ENCODE measurements at places on chromosomes 6 and 20.

- no peak for DNase-seq
These were observed 281.2 kb upstream of the JARID2 start for GRCh38 chr6:14964556-14965270.

GRCh38 chr6:23003671-23004467, 434.5 kb downstream of the HDGFL1 start:
- DNase-seq: no peak

GRCh38 chr6:135146162-135146934, 34.8 kb upstream of the MYB start:
- no peak for DNase-seq

GRCh38 chr6:90401933-90402830, 105.5 kb upstream of the BACH2 start:
- DNase-seq: no peak

DNA sequence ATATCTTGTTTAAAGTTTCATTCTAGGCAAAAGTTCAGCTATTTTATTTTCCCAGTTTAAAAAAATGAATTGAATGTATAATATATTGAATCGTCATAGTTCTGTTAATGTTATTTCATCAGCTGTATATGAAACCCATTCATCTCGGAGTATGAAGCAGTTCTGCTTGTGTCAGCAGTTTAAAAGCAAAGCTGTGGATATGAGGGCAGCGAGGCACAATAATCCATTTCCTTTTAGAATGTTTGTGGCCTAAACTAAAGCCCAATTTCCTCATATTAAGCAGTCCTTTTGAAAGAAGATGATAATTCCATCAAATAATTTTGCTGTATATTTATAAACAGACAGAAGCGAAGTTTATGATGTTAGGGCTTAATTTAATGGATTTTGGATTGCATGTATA, 300.1 kb downstream of the SAMD5 start:
- DNase-seq: no peak

DNA sequence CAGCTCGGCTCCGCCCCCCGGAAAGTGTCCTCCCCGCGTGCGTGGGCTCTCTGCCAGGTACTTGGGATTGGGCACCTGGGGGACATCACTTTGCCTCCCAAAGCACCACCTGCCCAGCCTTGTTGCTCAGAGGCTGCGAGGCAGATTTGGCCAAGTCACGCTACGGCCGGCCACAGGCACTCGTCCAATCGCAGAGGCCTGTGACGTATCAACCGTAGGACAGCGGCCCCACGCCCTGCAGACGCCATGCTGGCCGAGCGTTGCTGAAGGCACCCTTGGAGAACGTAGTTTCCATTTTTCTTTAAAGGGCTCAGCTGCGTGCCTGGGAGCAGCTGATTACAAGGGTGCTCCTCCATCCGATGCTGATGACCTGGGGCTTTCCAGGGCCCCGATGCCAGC, 3.1 kb downstream of the NTSR1 start:
- DNase-seq: no peak

GRCh38 chr6:85579581-85579980, 14.1 kb downstream of the SNX14 start:
- DNase-seq: no peak

DNA sequence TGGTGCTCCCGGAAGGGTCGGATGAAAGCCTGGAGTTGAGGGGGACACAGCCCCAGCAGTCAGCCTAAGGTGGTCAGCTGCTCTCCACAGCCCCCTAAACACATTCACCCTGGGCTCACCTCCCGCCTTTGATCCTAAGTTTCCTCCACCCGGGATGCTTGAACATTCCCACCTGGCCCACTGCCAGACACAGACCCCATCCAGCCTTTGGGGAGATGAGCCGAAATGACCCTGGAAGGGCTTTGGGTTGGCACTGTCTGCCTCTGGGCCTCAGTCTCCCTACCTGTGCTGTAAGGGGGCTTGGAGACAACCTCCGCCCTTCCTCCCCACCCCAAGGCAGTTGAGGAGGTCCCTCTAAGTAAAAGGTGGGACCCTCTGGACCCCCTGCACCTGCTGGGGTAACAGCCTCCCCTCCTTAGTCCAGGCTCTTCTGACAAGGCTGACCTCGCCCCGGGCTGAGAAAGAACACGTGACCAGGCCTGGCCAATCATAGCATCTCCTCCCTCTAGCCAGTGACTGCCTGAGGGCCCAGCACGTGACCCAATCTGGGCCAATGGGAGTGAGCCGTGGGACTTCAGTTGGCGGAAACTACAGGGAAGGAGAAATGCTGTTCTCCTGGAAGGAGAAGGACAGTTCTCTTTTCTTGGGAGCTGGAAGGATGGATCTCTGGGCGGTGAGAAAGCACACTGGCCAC, 16.9 kb upstream of the UBE2V1 start:
- no peak for DNase-seq

DNA sequence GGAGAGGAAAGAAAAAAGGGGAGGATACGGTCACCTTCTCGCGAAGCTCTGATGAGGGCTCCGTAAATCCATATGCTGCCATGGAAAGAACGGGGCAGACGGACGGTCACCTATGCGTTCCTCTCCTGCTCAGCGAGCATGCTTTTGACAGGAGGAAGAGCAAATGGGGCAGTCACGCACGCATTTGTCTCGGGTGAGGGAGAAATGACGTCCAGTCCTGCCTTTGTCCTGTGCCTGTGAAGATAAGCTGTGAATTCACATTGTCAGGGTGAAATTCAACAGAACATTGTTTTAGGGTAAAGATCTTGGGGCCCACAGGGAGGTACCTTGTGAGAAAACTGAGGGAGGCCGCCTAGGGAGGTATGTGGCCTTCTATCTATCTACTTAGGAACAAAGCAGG, 83.8 kb downstream of the IRF4 start:
- DNase-seq: no peak

GRCh38 chr6:97427648-97428047, 144.6 kb upstream of the MMS22L start:
- no peak for DNase-seq

DNA sequence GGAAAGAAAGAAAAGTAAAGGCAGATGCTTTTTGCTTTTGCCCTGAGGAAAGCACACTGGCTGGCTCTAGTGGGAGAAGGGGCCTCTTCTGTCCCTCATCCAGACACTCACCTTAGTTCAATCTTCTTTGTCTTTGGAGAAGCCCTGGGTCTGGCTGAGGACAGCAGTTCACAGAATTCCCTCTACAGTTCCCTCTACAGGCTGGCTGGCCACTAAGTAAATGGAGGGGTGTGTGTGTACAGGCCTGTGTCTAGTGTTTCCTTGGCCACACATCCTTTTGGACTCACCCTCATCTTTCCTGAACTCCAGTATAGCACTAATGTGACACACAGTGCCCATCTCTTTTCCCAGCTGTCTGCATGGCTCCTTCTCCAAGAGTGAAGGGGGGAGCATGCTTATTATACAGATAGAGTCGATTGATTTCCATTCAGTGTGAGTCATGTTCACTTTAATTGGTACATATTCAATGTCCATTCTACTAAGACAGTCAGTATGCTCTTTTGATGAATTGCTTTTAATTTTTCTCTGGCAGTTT, 26.0 kb upstream of the CLVS2 start:
- no peak for DNase-seq

GRCh38 chr6:46882645-46883044, 39.1 kb downstream of the ADGRF5 start:
- no peak for DNase-seq

DNA sequence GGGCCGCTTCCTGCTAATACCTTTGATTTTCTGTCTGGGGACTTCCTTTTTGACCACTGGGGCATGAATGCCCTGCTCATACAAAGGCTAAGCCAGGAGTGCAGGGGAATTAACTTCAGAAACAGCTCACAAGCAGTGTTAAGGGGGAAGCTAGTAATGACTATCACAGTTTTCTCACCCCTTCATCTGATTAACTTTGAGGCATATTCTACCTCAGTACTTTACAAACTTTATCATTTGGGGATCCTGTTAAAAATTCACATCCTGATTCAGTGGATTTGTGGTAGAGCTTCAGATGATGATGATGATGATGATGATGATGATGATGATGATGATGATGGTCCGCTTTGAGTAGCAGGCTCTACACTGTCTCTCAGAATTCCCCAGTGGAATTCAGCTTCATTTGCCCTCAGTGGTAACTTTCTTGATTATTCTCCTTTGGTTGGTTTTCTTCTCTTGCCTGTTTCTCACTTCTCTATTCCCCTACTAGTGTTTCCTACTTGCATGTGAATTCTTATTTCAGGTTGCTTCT, 78.4 kb upstream of the TMEM170B start:
- no peak for DNase-seq

- DNase-seq: no peak
These were observed 99.9 kb downstream of the AIG1 start for GRCh38 chr6:143160439-143161220.

- no peak for DNase-seq
These were observed 23.9 kb downstream of the SERPINB6 start for GRCh38 chr6:2947445-2947844.

GRCh38 chr20:57118107-57118769, 148.2 kb downstream of the BMP7 start:
- DNase-seq: no peak

DNA sequence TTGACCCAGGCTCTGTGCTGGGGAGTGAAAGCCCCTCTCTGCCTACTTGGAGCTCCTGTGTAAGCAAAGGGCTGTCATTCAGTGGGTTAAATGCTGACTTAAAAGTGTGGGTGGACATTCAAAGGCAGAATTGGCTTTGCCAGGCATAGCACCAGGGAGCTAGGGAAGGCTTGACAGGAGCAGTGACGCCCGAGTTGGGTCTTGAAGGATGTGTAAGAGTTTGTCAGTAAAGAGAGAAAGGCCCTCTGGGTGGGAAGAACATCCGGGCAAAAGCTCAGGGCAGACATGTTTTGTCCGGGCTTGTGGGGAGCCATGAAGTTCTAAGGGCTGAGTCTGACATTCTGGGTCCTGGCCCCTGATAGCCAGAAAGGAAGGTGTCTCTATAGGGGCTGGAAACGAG, 27.9 kb upstream of the CHMP4B start:
- no peak for DNase-seq

DNA sequence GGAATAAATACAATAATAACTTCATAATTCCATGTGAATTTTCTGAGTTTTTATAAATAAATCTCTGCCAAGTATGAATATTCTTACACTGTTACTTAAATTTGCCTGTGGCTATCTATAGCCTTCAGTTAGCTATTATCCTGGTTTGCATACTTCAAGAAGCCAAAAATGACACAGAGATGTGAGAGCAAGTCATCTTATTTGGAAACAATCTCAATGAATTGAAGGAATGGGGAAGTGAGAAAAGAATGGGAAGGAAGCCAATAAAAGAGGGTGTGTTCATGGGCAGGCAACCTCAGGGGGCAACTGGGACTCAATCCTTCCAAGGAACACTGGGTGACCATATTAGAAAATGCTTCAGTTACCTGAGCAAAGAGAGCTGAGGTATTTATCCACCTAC, 9.9 kb downstream of the HAO1 start:
- no peak for DNase-seq

DNA sequence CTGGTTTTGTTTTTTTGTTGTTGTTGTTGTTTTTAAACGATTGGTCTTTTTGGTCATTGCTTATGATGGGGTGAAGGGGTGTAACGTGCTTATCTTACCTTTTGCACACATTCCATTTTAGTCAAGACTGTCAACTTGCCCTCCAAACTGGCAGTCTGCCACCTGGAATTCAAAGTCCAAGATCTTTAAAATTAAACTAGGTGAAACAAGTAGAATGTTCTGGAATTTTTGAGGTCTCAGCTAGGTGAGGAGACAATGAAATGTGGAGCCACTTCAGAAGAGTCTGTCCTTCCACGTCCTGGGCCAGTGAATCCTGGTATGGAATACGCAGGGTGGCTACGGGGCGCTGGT, 344.6 kb downstream of the ZFAND3 start:
- no peak for DNase-seq

DNA sequence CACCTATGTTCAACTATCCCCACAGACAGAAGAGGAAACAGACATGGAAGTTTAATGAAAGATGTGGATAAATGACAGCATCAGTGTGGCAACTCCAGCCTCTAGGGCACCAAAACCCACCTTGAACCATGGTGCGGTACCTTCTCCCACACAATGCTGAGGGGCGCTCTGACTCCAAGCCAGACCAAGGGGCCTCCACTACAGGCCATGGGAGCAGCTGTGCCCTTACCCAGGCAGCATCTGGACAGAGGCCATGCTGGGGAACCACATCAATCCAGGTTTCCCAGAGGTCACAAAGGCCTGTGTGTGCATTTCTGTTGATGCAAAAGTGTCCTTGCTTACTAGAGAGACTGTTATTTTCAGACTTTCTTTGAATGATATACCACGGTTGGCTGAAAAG, 4.1 kb downstream of the PRR18 start:
- DNase-seq: no peak

GRCh38 chr6:161169035-161169434, 104.8 kb downstream of the AGPAT4 start:
- DNase-seq: no peak

DNA sequence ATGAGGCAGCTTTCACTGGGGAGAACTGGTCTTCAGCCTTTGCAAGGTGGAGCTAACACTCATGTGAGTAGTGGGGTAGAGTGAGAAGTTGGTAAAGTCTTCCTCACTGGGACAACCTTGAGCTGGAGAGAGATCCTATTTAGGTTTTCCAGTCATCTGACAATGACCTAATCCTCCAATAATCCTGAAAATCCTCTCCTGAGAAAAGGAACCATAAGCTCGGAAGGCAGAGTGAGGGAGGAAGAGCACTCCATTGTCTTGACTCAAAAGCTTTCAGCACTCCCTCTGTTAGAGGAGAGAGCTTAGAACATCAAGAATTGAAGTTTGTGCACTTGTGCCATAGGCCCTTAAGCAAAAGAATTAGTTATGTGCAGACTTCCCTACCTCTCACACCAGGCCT, 77.8 kb downstream of the TRAM2 start:
- no peak for DNase-seq

- DNase-seq: peak; percentile 34
These were observed 7.6 kb downstream of the TREM1 start for GRCh38 chr6:41278699-41279405.

- DNase-seq: no peak
These were observed 83.2 kb upstream of the TAB2 start for GRCh38 chr6:149234051-149234962.

DNA sequence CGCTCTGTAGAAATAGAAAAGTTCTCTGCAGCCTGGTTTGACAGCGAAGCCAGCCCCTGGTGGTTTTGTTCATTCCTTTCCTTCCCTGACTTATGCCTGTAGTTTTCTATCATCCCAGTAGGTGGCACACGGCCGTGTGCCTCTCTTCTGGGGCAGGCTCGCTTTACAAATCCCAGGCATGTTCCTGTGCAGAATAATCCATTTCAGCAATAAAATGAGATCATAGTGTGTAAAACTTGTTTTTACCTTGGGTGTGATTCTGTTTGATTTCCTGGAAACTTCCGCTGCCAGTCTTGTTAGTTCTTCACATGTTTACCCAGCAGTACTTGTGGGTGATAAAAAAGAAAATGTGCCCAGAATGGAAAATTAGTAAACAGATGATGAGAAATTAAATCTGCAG, 7.4 kb upstream of the INSM1 start:
- DNase-seq: no peak

GRCh38 chr6:70310063-70310694, 7.3 kb upstream of the COL9A1 start:
- no peak for DNase-seq

DNA sequence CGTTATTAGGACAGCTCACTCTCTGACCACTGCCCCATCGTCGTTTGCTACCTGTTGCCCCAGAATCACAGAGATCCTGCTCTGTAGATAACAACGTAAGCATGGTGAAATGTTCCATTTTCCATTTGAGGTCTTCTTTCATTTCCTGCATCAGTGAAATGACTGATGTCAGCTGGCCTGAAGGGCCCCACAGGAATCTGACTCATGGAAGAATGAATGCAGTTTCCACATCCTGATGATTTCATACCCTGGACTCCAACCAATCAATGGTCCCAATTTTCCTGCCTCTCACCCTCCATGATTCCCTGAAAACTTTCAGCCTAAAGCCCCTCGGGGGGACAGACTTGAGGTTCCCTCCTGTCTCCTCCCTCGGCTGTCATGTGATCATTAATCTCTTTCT, 394.4 kb upstream of the CDH4 start:
- DNase-seq: no peak

Measured in activated CD8-positive, alpha-beta memory T cell treated with anti-CD3 and anti-CD28 coated beads for 4 hours (primary cell).